ENCODE measurements at places on chromosomes 6 and 20. TPM values are rescaled to one million over a fixed set of nuclear protein-coding genes. Genes with fewer than 3 reads are reported as not detected.

ATXN1 gene
- 59.8 TPM for total RNA-seq

SNHG17 gene
- total RNA-seq = 75.2 TPM

MEI4 gene
- not detected for total RNA-seq

PCSK2 gene
- not detected for total RNA-seq

MCCD1 gene
- total RNA-seq = not detected

DNA sequence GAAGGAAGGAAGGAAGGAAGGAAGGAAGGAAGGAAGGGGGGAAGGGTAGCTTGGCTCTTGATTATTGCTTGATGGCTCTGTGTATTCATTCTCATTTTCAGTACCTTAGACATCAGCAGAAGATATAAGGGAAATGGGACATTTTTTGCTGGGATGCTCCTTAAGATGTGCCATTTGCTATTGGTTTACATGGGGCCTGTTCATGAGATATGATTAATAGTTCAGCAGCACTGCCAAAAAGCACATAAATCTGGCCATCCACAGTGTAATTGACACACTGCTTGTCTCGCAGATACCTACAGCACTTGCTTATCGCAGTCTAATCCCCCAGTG is 137.5 kb upstream of the JARID2 start:
- DNase-seq = no peak

GRCh38 chr6:28960846-28961500 is 37.2 kb upstream of the TRIM27 start:
- DNase-seq = no peak

GRCh38 chr6:156113631-156114030 is 658.0 kb upstream of the NOX3 start:
- no peak for DNase-seq

GRCh38 chr20:56427797-56428196 is 15.7 kb downstream of the CASS4 start:
- DNase-seq = no peak

GRCh38 chr6:161578478-161578877 is 304.6 kb upstream of the AGPAT4 start:
- no peak for DNase-seq

DNA sequence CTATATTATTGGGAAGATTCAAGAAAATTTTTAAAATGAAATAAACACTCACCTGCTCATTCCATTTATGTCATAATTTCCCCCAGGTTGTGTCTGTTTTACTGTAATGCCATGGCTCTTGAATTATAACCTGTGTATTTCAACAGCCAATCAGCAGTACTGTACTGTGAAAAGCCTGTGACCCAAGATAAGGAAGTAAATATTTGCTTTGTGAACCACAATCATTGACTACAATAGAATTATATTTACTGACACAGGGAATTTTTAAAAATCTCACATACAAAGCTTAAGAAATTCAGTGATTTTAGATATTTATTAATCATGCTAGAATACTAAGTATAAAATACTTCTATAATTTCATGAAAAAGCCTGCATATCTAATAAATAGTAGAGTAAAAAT is 6.0 kb downstream of the RGS17 start:
- DNase-seq = no peak

GRCh38 chr20:20454367-20454766 is 86.5 kb downstream of the INSM1 start:
- DNase-seq = no peak

GRCh38 chr6:13559251-13559650 is 15.2 kb upstream of the SIRT5 start:
- DNase-seq = no peak

DNA sequence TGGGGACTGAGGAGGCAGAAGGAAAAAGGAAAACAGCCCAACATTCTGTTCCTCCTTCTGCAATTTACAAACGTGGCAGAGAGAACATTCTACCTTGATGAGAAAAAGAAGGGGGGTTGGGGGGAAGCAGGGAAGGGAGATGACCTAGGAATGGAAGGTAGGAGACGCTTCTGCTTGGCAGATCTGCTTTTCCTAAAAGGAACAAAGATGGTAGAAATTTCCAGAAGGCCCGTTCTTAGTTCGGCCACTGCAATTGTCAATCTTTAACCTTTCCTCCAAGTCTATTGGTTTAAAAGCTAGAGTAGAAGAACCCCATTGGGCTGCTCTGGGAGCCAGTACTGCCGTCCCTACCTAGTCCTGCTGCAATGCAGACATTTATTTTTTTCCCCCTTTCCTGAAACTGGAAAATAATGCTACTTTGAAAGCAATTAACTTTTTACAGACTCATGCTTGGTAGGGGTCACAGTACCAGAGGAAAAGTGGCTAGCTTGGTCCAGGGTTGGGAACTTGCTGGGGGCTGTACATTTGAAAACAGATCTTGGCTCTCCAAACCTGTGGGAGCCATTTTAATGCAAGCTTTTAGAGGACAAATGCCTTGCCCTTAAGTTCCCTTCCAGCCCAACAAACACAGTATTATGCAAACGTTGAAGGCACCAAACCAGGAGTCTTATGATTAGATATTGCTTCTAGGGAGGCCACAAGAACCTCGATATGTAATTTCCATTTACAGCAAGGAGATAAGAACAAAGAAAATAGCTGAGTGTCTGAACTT is 2.6 kb downstream of the ZMYND8 start:
- DNase-seq = no peak

- DNase-seq = no peak
Measured at GRCh38 chr6:92822222-92822621, 597.1 kb downstream of the EPHA7 start.

DNA sequence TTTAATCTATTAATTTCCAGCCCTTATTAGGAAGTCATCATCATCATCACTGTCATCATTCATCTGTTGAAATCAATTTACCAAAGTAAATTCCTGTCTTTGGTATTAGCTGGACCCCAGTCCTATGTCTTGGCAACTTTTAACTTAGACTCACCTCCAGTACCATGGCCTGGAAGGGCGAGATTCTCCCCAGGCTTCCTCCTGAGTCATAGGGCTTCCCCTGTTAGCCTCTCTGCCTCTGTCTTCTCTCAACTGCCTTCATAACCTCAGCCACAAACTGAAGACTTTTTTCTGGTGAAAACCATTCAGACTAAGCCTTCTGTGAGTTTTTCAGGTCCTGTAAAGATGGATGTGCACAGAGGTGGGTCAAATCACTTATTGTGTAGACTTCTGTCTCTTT is 95.0 kb downstream of the NKAIN2 start:
- no peak for DNase-seq

GRCh38 chr6:150613269-150613668 is 13.6 kb downstream of the PLEKHG1 start:
- no peak for DNase-seq

- DNase-seq = peak; percentile 56
Measured at GRCh38 chr6:31888276-31889258, 8.9 kb downstream of the EHMT2 start.

DNA sequence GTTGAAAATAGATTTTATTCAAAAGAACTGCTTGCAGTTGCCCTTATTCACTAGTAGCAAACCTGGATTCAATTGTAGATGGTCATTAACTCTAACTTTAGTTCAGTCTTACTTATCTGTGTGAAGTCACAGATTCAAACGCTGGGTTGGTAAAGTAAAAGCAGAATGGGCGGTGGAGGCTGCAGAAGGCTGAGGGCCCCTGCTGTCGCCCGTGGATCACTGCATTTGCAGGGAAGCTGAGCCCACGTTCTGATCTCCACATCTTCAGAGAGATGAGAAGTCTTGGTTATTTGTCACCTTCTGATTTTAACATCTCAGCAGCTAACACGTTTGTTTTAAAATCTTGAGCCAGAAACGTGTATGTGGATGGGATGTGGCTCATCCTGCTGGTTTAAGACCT is 75.1 kb downstream of the SNX9 start:
- DNase-seq = no peak

Data from activated B cell treated with CpG ODN at 0.5 μM for 24 hours (primary cell).